ENCODE measurements at places on chromosomes 4 and X.

GRCh38 chr4:28665306-28665705, 1804.7 kb downstream of the STIM2 start:
- DNase-seq: no peak

- no peak for DNase-seq
Measured at GRCh38 chr4:185730387-185730786, 81.6 kb downstream of the SORBS2 start.

DNA sequence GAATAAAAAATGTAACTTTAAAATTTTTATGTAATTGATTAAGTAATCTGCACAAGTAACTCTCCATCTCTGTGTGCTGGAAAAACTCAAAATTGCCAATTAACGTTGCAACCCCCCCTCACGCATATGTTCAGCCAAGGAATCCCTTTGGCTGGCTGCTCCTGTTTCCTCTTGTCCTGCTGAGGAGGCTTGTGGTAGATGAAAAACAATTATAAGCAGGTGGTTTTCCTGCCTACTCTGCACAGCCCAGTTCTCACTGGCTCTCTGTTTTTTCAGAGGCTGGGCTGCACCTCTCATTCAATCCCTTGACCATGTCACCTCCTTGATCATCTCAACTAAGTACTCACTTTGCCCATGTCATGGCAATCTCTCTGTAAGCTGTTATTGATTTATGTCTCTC, 1068.4 kb downstream of the ARAP2 start:
- DNase-seq: no peak

DNA sequence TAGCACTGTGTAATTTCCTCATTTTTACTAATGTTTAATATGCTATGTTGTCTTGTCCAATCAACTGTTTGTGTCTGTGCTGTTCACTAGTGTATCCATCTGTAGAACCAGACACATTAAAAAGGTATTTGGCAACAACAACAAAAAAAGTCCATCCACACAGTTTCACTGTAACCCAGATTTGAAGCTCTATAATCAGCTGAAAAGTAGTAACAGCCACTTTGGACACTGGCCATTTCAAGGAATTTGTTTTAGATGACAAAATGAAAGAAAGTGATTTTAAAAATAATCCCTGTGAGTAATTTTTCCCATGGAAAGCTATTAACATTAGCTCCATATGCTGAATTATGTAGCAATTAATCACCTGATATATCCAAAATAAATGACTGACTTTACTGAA, 2.2 kb upstream of the FBXL5 start:
- DNase-seq: no peak

DNA sequence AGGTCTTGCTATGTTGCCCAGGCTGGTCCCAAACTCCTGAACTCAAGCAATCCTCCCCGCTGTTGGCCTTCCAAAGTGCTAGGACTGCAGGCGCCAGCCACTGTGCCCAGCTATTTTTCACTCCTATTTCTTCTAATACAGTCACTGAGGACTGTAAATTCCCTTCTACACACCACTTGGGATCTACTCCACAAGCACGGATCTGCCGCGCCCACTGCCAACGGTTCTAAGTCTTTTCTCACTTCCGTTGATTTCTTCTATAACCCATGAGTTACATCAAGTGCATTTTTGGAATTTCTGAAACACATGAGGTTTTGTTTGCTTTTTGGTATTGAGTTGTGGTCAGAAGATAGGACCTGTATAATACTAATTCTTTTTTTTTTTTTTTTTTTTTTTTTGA, 48.6 kb downstream of the FAM53A start:
- no peak for DNase-seq

DNA sequence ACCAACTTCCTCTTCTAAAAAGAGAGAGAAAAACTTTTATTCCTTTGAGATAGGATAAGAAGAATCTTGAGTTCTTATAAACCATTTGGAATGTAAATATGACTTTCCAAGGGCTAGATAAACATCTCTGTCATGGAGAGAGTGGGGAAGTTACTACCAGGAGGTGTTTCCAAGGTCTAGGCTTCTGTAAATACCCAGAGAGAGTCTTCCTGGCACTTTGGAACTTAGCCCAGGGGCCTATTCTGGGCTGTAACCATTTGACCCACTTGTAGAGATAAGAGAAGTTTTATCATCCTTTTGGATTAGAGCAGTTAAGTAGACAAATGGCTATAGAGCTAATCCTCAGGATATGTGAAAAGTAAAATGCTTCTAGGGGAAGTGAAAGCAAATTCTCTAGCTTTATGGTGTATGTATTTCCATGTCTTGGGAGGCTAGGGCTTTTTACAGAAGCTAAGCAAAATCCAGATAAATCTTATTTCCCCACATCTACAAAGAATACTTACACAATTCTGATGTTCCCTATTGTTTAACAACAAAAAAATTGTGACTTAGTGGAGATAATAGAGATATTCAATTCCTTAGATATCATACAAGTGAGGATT, 51.1 kb downstream of the MCUB start:
- no peak for DNase-seq

- DNase-seq: no peak
Measured at GRCh38 chrX:21493226-21493830, 119.1 kb downstream of the CNKSR2 start.

All from SIG-M5 (cell line).